ENCODE measurements at places on chromosomes 5 and 9.

GRCh38 chr9:7186175-7186574 is 428.4 kb downstream of the KDM4C start:
- no peak for DNase-seq

GRCh38 chr5:91352831-91353695 is 30.1 kb downstream of the ARRDC3 start:
- DNase-seq = no peak

- DNase-seq = no peak
Measured at GRCh38 chr9:128053560-128053959, 13.6 kb downstream of the NAIF1 start.

DNA sequence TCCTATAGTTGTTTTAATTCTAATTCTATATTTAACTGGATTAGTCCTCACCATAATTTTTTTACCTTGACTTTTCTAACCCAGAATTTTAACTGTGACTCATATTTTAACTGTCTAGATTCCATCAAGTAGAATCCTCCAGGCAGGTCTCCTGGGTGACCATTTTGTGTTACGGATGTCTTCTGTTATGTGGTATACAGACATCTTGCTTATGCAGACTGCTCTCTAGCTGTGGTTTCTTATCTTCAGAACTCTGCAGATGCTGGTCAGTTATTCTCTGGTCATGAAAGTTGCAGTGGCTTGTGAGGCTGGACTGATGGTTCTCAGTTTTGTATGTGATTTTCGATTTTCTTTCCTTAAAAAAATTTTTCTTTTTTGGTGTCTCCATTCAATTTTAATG is 139.4 kb downstream of the ATG10 start:
- no peak for DNase-seq

DNA sequence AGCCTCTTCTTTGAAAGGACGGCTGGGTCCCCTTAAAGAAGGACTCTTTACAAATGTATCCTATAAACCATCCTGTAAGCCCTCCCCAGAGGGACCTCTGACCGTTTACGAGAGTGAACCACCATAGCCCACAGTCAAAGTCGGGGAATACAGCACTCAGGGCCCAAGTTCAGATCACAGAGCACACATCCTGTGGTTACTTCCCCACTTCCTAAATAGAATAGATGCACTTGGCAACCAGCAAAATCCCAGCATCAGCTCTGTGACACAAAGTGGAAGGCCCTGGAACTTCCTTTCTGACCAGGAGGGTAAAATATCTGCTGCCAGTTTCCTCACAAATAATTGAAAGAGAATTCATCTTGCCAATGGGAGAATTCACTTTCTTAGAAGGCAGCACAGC is 6.9 kb upstream of the IGFBPL1 start:
- DNase-seq = no peak

GRCh38 chr5:9922719-9923118 is 292.6 kb upstream of the TAS2R1 start:
- no peak for DNase-seq

DNA sequence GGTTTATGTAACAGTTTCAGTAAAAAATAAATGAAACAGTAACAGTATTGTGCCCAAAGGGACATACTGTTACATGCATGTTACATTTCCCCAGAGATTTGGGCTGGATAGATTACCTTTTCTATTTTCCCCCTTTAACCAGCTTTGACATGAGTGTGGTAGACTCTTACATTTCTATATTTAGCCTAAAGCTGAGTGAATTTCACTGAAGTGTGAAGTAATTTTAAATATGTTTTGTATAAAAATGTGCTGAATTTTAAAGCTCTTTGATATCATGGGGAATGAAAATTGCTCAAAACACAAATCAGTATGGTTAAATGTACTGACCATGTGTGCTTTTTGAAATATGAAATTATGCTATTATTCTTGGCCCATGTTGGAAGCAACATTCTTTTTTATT is 122.3 kb upstream of the CDH10 start:
- no peak for DNase-seq

DNA sequence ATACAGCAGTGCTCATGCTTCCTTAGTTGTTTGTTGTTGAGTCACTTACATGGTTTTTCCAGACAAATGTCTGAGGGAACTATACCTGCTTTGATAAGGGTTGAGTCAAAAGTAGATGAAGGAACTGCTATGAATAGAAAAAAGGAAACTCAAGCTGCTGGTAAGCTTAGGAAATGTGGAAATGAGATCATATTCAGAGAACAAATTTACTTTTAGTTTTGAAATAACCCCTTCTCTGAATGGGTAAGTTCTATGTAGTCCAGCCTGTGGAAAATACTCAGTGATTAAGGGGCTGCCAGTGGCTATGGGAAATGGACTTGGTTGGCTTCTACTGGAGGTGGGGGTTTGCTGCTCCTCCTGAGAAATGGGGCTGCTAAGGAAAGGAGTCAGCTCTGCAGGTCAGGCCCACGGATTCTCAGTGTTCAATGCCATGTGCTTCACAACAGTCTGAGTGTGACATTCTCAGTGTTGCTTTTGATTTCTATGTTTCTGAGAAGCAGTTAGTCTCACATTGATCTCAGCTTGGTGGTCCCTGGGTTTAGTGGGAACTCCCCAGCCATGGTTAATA is 47.7 kb upstream of the GLRX start:
- no peak for DNase-seq

GRCh38 chr9:118305331-118305730 is 601.1 kb downstream of the TLR4 start:
- DNase-seq = no peak

GRCh38 chr9:127742435-127743088 is 7.5 kb upstream of the TOR2A start:
- DNase-seq = no peak

DNA sequence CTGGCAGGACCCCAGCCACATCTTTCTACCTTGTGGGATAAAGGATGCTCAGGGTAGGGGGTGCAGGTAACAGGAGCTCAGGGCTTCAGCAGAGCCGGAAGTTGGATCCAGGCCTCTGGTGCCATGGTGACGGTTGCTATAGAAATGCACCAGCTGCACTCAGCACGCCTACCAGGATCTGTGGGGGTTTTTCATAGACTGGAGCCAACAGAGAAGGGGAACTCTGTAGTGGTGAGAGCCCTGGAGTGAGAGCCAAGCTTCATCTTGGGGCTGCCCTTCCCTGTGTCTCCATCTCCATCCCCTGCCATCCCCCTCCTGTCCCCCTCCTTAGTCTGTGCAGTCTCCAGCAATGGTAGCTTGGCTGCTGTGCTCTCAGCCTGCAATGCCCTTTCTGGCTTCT is 27.5 kb upstream of the BOD1 start:
- no peak for DNase-seq

DNA sequence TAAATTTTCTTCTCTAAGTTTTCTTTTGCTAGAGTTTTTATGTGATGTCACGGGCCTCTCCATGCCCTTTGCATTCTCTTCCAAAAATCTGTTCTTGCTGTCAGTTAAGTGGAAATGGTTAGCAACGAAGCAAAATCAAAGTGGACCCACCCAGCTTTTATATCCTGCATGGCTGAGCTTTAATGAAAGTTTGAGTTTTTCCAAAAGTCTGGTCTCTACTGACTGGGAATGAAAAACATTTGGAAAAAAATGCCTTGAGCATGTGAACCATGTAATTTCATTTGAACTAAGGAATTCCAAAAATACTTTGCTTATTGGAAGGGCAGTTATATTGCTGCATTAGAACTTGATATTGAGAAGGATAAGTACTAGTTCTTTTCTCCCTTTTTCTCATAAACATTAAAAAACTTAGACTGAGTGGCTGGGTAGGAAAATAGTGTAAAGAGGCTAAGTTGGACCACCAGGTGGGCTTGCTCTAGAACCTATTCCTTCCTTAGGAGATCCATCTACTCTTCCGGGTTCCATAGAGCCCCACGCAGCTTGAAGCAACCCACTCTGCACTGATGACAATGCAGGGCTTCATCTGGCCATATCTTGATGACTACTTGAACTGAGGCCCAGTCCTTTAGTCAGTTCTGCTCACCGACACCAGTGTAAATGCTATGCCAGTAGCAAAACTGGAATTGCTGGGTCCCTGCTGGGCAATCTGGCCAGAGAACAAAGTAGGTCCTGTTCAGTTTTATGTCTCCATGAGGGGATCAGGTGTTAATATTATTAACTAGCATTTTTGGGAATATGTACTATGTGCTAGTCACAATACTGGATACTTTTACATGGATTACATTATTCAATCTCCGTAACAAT is 17.4 kb upstream of the RIC1 start:
- DNase-seq = no peak

Measured in stimulated activated CD8-positive, alpha-beta memory T cell treated with anti-CD3 and anti-CD28 coated beads, Interleukin-2, amount 100 ng/mL, for 1 hour (primary cell).